ENCODE measurements at places on chromosomes 5 and 9.

- no peak for DNase-seq
Observed at GRCh38 chr5:10875201-10875768, 114.3 kb upstream of the DAP start.

DNA sequence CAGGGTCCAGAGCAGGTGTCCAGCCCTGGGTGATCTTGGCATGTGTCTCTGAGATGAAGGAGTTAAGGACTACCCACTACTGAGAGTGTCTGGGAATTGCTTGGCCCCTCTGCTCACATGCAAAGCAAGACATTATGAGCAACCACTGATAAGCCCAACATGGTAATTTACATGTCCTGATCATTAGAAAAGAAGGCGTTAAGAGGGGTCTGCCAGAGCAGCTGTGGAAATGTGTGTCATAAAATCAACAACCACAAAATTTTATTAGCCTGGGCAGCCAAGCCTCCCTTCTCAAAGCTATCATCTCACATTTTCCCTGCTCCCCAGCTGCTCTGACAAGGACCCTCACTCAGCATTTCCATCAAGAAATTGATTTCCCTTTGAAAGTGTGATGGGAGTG, 351.0 kb downstream of the SPOCK1 start:
- DNase-seq: no peak

- DNase-seq: no peak
Observed at GRCh38 chr9:107215381-107215780, 67.7 kb upstream of the RAD23B start.

- DNase-seq: no peak
Observed at GRCh38 chr9:37187713-37188439, 67.5 kb downstream of the ZCCHC7 start.

- no peak for DNase-seq
Observed at GRCh38 chr5:139061274-139061673, 136.9 kb downstream of the SIL1 start.

GRCh38 chr5:169013208-169013728, 287.7 kb downstream of the SLIT3 start:
- no peak for DNase-seq
